Adrenal gland (tissue), 19 donors: ENCODE measurements at places on chromosomes 16 and 17.
A peak's percentile ranks its signal among the peaks of the same experiment; 100 is the strongest.

- no peak for DNase-seq
Measured at GRCh38 chr16:11992586-11993524, 16.3 kb downstream of the SNX29 start.

DNA sequence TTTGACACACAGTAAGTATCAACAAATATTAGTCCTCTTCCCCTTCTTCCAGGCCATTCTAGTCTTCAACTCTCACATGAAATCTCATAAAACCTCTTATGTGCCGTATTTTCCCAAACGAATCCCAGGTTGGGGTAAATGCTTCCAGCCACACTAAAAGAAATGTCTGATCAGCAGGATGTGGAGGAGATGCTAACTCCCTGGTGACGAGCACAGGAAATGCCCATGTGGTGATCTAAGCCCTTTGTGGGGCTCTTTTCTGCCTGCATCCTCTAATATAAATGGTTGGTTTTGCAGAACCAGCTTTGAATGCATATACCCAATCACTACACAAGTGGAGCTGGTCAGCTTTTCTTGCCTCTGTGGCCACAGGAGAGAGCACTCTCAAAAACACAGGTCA lies 498.2 kb upstream of the ERCC4 start:
- DNase-seq: no peak

- DNase-seq: no peak
Measured at GRCh38 chr17:9195411-9195810, 174.1 kb downstream of the NTN1 start.

DNA sequence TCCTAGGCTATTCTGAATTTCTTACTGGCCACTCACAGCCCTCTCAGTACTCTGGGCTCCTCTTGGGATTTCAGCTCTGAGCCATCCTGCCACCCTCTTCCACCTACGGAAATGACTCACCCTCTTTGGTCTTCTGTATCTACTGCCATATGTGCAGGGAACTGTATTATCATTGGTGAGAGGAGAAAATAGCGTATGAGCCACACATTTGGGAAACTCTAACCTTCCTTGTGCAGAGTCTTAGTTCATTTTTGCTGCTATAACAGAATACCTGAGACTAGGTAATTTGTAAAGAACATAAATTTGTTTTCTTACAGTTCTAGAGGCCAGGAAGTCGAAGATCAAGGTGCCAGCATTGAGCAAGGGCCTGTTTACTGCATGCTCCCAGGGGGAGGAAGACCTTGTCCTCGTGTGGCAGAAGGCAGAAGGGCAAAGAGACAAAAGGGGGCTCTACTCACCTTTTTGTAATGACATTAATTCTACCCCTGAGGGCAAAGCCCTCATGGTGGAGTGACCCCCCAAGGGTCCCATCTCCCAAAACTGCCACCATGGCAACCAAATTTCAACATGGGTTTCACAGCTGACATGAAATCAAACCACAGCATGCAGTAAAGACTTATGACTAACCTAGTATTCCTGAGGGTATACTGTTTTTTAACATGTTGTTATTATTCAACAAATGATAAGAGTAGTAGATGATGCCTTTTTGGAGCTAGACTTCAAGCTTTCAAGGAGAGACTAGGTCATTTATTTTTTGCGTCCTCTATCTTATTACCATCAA lies 191.8 kb downstream of the PRKCA start:
- DNase-seq: no peak

DNA sequence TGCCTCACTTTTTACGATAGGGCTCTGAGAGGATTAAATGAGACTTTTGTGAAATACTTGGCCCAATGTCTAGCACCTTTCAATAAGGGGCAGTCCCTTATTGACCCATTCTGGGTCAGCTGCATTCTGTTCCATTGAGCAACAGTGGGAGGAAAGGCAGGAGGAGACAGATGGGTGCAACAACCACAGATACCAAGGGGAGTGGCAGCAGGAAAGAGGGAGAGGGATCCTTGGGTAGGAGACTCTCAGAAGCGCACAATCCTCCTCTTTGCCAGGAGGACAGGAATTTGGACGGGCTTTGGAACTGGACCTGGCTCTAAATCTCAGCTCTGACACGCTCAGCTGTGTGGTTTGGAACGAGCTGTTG lies 3.5 kb downstream of the PIPOX start:
- DNase-seq: no peak

GRCh38 chr16:56689171-56689570 lies 6.9 kb downstream of the MT1X start:
- DNase-seq: no peak

DNA sequence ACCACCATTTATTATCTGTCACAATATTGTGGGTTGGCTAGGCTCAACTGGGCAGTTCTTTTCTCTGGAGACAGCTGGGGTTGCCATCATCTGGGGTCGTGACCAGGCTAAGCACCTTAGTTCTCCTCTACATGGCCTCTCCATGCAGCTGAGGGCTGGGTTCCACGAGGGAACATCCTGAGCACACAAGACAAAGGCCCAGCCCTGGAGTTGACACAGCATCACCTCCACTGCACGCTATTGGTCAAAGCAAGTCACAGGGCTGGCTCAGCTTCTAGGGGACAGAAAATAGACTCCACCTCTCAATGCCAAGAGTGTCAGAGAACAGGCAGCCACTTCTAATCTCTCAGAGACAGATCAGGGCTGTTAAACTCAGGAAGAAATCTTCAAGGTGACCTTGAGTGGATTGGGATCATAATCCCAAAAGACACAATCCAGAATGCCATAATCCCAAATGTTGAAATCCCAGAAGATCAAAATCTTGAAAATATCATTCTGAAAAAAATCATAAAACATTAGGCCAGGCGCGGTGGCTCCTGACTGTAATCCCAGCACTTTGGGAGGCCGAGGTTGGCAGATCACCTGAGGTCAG lies 13.0 kb upstream of the USP10 start:
- no peak for DNase-seq

- no peak for DNase-seq
Measured at GRCh38 chr16:89345642-89346150, 128.2 kb downstream of the ZNF778 start.

GRCh38 chr16:21994856-21995465 lies 6.0 kb downstream of the PDZD9 start:
- no peak for DNase-seq

GRCh38 chr17:13569398-13570123 lies 32.2 kb downstream of the HS3ST3A1 start:
- no peak for DNase-seq

- no peak for DNase-seq
Measured at GRCh38 chr16:49800876-49801275, 55.0 kb downstream of the ZNF423 start.

DNA sequence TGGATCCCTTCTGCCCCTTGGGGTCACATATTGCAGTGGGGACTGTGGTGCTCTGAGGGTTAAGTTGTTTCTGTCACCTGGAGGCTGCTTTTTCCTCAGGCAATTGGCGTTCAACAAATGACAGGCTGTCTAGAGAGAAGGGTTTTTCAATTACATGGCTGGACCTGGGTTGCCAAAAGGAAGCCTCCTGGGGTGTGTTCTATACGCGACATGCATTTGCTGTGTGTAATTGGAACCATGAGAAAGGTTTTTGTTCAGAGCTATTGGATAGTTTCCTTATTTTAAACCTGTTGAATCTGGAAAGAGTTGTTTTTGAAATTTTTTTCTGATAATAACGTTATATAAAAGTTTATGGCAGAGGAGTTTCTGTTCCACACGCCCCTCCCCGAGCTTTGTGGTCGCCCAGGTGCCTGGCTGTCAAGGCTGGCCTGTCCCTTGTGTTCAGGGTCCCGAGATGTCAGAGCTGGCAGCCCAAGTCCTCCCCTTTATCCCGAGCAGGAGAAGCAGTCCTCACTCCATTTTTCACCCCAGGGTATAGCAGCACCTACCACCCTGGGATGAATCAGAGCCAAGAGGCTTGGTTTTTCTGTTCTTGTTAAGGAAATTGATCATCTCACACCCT lies 26.1 kb upstream of the ZNF750 start:
- no peak for DNase-seq

- DNase-seq: no peak
Measured at GRCh38 chr16:80063031-80063712, 462.6 kb upstream of the MAF start.

GRCh38 chr16:35405526-35405925 lies 1946.1 kb downstream of the TP53TG3F start:
- DNase-seq: no peak

GRCh38 chr17:29873476-29873875 lies 56.6 kb downstream of the SSH2 start:
- no peak for DNase-seq

- no peak for DNase-seq
Measured at GRCh38 chr17:50668838-50669581, 34.3 kb downstream of the ABCC3 start.

DNA sequence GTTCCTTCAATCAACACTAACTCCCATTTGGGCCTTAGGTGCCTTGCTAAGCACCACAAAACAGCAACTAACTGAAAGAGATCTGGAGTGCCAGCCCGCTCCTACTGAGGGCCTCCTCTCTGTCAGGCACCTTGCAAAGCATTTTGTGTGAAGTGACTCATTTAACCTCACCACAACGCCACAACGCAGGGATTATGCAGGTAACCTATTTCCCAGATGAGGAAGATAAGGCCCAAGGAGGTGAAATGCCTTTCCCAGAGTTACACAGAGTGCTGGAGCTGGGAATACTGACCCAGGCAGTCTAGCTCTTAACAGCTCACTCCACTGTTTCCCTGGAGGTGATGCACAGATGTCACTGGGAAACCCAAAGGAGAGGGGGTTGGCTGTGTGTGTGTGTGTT lies 32.8 kb downstream of the DRC3 start:
- DNase-seq: no peak

DNA sequence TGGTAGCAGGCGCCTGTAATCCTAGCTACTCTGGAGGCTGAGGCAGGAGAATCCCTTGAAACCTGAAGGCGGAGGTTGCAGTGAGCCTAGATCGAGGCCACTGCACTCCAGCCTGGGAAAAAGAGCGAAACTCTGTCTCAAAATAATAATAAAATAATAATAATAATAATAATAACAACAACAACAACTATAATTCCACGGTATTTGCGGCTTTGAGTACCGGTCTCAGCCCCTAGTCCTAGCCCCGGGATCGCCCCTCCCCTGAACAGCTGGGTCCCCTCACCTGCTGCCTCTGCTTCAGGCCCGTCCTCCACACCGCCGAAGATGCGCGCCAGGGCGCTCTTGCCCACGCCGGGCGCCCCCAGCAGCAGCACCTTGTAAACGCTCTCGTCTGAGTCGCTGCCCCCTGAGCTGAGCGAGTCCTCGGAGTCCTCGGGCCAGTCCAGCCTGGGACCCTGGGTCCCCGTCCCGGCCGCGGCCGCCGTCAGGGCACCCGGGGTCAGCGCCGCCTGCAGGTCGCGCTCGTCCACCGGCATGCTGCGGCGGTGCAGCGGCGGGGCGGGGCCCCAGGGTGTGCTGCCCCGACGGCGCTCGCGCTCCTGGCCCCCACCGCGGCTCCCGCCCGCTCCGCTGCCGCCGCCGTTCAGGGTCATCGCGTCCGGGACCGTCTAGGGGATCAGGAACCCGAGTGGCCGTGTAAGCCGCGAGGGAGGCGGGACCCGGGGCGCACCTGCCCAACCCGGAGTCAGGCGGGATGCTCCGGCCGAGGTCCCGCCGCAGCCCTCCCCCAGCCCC lies 611 bp downstream of the RRAD start:
- peak; percentile 34 for DNase-seq

DNA sequence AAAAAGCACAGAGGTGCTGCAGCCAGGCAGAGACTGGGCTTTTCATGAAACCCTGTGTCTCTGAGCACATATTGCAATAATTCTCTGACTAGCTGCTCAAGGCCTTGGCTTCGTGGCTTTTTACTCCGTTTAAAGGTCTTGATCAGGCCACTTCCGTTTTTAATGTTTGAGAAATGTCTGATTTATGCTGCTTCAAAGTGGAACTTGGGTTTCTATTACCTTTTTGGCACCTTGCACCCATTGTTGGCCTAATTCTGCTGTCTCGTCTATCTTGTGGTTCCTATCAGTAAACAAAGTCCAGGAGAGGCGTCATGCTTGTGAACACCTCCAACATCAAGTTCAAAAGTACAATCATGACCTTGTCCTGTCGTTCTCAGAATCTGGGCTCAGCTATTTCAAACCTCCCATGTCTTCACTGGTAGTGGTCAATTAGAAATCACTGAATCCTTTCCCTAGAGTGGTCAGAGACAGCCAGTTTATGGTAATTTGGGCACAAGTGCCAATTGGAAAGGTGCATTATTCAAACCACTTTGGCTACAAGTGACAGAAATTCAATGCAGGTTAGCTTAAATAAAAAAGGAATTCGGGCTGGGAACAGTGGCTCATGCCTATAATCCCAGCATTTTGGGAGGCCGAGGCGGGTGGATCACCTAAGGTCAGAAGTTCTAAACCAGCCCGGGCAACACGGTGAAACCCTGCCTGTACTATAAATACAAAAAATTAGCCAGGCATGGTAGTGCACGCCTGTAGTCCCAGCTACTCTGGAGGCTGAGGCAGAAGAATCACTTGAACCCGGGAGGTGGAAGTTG lies 33.3 kb upstream of the METTL9 start:
- peak; percentile 31 for DNase-seq

GRCh38 chr16:23974223-23974622 lies 138.4 kb downstream of the PRKCB start:
- DNase-seq: no peak

DNA sequence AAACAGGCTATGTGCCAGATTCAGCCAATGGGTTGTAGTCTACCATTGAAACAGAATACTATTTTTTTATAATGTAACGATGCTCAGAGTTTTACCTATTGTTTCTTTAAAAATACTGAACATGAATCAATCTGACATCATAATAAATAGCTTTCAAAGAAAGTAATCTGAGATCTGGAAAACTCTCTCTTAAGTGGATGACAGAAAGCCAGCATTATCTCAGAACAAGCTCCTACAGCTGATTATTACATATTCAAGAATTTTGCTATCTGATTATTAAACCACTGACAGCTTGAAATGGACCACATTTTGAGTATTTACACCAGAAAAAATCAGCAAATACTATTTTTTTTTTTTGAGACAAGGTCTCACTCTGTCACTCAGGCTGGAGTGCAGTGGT lies 484.2 kb upstream of the SOX9 start:
- DNase-seq: no peak

DNA sequence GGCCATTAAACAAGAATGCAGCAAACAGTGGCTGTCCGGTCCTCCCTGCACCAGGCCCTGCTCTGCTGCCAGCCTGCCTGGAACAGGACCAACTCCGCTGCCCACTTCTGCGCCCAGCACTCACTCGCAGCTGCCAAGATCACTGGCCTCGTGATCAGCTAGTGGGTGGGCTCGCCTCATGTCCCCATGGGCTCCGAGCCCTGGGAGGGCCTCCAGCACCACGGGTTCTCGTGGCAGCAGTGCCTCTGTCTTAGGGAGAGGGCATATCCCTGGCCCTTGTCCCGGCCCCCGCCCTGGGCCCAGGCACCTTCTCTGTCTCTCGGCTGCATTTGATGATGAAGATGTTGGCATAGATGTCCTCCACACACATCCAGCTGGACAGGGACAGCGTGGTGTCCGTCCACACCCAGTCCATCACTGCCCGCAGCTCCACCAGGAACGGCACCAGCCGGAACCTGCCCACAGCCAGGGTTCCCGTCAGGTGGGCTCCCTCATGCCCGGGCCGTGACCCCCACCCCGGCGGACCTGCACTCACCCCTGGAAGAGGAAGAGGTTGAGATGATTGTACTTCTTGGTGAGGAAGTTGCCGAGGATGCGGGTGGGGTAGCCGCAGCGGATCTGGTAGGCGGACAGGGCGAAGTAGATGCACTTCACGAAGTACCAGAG lies 13.1 kb downstream of the CTU2 start:
- no peak for DNase-seq

GRCh38 chr16:27795992-27796614 lies 246.2 kb downstream of the KATNIP start:
- DNase-seq: peak; percentile 27
